ENCODE measurements at places on chromosomes 12 and 14. TPM values are rescaled to one million over a fixed set of nuclear protein-coding genes. Genes with fewer than 3 reads are reported as not detected.

The ANKRD33 gene
- not detected for total RNA-seq

DNA sequence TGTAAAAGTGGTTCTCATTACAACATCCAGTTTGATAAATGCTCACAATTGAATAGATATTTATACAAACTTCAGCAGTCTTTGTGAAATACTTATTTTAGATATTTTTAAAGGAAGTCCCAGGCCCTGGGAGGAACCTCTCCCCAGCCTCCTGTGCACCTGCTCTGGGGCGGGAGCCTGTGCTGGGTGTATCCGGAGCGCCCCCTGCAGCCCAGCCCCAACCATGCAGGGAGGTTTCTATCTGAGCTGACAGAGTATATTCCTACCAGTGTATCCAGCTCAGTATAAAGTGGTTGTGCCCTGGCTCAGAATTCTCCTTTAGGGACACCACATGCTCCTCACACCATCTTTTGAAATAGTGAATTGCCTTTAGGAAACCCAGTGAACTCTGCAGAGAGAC lies 851.8 kb downstream of the TMEM121 start:
- DNase-seq: no peak

The ABCD2 gene
- 0.06 TPM for total RNA-seq

GRCh38 chr12:41507286-41507685 lies 319.2 kb downstream of the PDZRN4 start:
- DNase-seq: no peak

The RPL6 gene
- 1,753 TPM for total RNA-seq

- peak; percentile 4 for DNase-seq
Measured at GRCh38 chr14:30928462-30928861, 54.1 kb downstream of the COCH start.

DNA sequence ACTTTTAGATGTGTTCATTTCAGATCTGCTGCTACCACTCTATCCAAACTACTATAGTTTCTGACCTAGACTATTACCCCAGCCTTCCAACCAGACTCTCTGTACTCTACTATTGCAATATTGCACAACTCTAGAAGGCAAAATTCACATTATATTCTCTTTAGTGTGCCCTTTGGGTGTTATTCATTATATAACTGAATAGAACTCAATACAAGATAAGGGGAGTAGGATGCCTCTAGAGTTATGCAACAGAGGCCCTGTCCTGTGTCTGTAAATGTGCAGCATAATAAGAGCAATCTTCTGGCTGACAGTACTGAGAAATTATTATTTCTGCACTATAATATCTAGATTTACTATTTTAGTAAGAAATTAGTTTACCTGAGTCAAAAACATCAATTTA lies 63.1 kb downstream of the LRRC9 start:
- no peak for DNase-seq

- DNase-seq: no peak
Measured at GRCh38 chr14:96263347-96264199, 7.6 kb downstream of the BDKRB1 start.

- DNase-seq: no peak
Measured at GRCh38 chr14:98725191-98725590, 546.8 kb downstream of the BCL11B start.

- no peak for DNase-seq
Measured at GRCh38 chr14:95769976-95770375, 56.1 kb upstream of the TCL1A start.

DNA sequence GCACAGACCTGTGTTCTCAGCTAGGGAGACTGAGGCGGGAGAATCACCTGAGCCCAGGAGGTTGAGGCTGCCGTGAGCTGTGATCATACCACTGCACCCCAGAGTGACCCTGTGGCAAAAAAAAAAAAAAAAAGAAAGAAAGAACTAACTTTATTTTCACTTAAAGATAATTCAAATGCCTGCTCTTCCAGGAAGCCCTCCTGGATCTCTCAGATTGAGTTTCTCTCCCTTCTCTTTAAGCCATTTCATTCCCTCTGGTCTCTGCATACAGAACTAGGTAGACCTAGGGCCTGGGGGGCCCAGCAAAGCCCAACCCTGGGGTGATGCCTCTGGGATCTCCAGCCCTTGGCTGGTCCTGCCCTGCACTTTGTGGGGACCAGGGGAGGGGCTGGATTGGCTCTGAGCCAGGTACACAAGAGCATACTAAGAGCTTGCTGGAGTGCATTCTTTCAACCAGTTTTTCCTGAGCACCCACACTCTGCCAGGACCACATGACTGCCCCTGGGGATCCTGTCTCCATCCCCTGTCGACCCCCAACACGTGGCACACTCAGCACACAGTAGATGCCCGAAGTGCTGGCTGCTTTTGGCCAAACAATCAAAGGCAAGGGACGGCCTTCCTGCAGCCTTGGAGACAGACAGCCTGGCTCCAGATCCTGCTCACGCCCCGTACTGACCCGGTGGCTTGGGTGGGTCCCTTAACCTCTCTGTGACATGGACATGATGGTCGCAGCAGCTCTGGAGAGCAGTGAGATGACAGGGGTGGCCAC lies 52.7 kb downstream of the CYP46A1 start:
- no peak for DNase-seq
